Activated B cell treated with CpG ODN at 0.5 μM for 24 hours (primary cell): ENCODE measurements at places on chromosomes 1 and 21. TPM values are rescaled to one million over a fixed set of nuclear protein-coding genes. Genes with fewer than 3 reads are reported as not detected.
A peak's percentile ranks its signal among the peaks of the same experiment; 100 is the strongest.

DNA sequence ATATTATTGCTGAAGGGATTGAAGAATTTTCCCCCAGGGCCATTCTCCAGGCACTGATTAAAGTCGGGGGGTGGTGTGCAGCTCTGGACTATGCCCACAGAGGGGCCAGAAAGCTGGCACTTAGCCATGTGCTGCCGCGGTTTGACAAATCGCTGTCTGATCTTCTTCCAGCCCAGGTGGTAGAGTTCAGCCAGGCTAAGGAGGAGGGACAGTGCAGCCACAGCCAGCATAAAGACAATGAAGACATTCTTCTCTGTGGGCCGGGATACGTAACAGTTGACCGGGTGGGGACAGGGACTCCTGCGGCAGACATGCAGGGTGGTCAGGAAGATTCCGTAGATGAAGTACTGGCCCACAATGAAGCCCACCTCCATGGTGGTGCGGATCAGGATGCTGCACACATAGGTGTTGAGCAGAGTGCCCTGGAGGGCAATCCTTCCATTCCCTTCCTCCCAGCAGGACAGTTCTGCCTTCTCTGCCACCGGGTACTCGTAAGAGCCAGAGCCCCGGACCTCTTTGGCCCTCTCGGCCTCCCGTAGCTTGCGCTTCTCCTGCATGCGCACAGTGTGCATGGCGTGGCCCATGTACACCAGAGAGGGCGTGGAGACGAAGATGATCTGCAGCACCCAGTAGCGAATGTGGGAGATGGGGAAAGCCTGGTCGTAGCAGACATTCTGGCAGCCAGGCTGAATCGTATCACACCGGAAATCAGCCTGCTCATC lies 1.9 kb downstream of the GJA5 start:
- no peaks in the 10 kb centered on the region for H3K36me3 ChIP-seq
- no peaks in the 10 kb centered on the region for H3K27me3 ChIP-seq
- no peak overlapping the region for H3K27ac ChIP-seq
- peaks cover 31% of the 10 kb centered on the region for H3K4me1 ChIP-seq
- no peak for DNase-seq

DNA sequence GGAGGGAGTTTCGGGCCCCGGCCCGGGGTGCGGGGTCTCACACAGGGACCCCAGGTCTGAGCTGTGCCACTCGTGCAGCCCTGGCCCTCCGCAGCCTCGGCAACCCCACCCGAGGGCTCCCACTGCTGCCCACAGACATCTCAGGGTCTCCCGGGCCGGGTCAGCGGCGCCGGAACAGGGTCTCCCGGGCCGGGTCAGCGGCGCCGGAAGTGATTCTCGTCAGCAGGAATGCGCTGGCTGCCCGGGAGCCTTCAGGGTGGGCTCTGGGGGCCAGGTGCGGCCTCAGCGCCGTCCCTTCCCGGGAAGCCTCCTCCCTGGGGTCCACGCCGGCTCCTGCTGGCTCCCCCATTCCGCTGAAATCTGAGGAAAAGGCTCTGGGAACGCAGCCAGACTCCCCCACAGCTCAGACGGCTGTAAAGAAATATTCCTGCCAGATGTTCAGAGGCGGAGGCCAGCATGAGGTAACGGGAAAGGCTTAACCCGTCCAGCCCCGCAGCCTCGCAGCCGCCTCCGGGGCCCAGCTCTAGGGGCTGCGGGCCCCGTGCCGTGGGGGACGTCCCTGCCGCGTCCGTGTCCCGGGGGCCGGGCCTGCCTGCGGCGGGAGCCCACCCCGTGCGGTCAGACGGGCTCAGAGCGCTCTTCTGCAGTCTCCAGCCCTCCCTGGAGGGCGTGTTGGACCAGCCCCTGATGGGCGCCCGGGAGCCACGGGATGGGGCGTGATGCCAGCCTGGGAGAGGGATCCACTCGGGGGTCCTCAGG lies 8.7 kb upstream of the COL6A1 start:
- no peak overlapping the region for H3K27ac ChIP-seq
- H3K27me3 ChIP-seq: peaks cover 25% of the 10 kb centered on the region
- H3K4me3 ChIP-seq: no peak overlapping the region
- DNase-seq: no peak
- peaks cover 6% of the 10 kb centered on the region for H3K4me1 ChIP-seq

DNA sequence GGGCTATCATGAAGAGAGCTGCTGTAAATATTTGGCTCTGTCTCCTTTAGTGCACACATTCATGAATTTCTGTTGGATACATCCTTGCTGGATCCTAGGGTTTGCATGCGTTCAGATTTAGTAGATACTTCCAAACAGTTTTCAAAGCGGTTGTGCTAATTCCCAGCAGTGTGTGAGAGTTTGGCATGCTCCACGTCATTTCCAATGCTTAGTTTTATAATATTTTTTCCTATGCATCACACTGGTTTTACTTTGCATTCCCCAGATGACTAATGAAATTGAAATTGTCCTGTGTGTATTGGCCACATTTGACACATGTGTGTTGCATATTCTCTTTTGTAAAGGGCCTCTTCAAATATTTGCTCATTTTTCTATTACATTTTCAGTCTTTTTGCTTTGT lies 18.5 kb upstream of the AADACL3 start:
- no peaks in the 10 kb centered on the region for H3K36me3 ChIP-seq
- no peak for DNase-seq
- H3K4me3 ChIP-seq: no peak overlapping the region
- H3K27ac ChIP-seq: no peak overlapping the region
- H3K27me3 ChIP-seq: peaks cover 24% of the 10 kb centered on the region

DNA sequence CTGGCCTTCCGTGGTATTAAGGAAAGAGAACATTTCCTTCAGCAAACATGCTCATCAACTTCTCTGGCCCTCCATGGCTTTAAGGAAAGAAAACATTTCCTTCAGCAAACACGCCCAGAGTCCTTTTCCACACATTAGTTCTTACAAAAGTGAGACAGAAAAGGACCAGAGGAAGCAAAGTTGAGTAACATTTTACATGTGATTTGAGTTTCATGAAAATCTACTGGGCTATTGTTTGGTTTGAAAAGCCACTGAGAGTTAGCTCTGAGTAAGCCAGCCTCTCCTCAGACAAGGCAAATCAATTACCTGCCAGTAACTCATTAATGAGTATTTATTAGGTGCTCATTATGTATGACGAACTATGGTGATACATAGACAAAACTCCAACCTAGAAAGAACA lies 78.0 kb downstream of the NID1 start:
- H3K4me1 ChIP-seq: no peaks in the 10 kb centered on the region
- H3K36me3 ChIP-seq: peaks cover 4% of the 10 kb centered on the region
- H3K27ac ChIP-seq: no peak overlapping the region
- DNase-seq: no peak

The IL12RB2 gene
- total RNA-seq: 0.98 and 1.1 TPM in 2 replicates

The FCRLB gene
- total RNA-seq: 2.1 and 2.4 TPM in 2 replicates

- DNase-seq: no peak
- H3K27ac ChIP-seq: no peak overlapping the region
- H3K36me3 ChIP-seq: peaks cover 91% of the 10 kb centered on the region
- H3K4me1 ChIP-seq: peaks cover 43% of the 10 kb centered on the region
- no peaks in the 10 kb centered on the region for H3K27me3 ChIP-seq
- no peak overlapping the region for H3K4me3 ChIP-seq
These were observed 15.8 kb downstream of the DENND2D start for GRCh38 chr1:111184663-111185062.

The CPT2 gene
- total RNA-seq: 12.5 and 15.7 TPM in 2 replicates

DNA sequence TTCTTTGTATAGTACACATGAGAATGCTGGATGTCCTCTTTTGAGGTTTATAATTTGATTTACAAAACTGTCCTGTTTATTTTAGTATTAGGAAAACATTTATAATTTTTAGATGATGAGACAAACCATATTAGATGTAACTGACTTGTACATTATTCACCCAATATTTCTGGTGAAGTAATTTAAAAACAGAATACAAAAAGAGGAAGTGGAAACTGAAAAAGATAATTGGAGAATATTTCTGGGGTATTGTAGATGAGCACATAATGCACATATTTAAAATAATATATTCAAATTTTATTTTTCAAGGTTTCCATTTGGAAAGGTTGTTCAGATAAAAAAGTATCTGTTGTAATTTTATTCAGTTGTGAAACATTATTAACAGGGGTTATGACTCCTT lies 40.7 kb downstream of the XPR1 start:
- no peaks in the 10 kb centered on the region for H3K27me3 ChIP-seq
- H3K36me3 ChIP-seq: peaks cover 30% of the 10 kb centered on the region
- no peak for DNase-seq
- no peak overlapping the region for H3K4me3 ChIP-seq

The UBE2U gene
- total RNA-seq: not detected in 2 replicates

GRCh38 chr1:216902669-216903381 lies 179.6 kb upstream of the ESRRG start:
- no peak overlapping the region for H3K4me3 ChIP-seq
- DNase-seq: no peak
- H3K27me3 ChIP-seq: no peaks in the 10 kb centered on the region
- no peaks in the 10 kb centered on the region for H3K36me3 ChIP-seq
- H3K27ac ChIP-seq: no peak overlapping the region

- no peaks in the 10 kb centered on the region for H3K27me3 ChIP-seq
- peak overlapping the region; percentile 35 for H3K4me3 ChIP-seq
- peak overlapping the region; percentile 81 for H3K27ac ChIP-seq
- peaks cover 47% of the 10 kb centered on the region for H3K4me1 ChIP-seq
These were observed 292.8 kb upstream of the B3GALT2 start for GRCh38 chr1:193479187-193479586.

The TFF3 gene
- not detected in 2 replicates for total RNA-seq
